Left cardiac atrium (tissue), 4 donors: ENCODE measurements at places on chromosomes 2 and 18. TPM values are rescaled to one million over a fixed set of nuclear protein-coding genes. Genes with fewer than 3 reads are reported as not detected.
A peak's percentile ranks its signal among the peaks of the same experiment; 100 is the strongest.

DNA sequence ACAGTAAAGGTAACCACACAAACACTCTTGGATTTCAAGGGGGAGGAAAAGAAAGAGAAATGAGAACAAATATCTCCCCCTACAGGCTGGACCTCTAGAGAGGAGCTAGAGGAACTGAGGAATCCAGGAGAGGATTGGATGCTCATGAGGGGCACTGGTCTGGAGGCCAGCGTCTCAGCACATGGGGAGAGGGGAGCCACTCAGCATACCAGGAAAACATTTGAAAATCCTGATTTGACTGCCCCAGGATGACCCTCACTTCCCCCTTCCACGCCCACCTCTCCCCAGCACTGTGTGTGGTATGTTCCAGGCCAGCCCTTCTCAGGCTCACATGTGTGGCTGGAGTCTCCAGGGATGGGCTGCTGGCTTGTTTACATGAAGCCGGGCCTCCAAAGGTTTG, 396.8 kb upstream of the ID2 start:
- no peak for DNase-seq

DNA sequence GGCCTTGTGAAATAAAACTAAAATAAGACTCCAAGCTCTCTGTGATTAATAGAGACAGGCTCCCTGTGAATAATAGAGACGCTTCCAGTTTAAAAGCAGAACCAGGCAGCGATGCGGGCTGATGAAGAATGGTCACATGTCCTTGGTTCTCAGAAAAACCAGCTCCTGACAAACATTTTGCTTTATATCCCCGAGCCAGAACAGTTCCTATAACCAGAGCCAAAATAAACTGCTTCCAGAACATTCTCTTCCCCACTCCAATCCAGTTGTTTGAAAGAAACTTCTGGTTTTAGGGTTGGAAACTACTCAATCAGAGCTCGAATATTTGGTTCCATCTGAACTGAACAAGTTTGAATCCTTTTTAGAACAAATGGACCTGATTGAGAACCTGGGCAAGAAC, 213.7 kb downstream of the TSN start:
- DNase-seq, result peak; percentile 51

DNA sequence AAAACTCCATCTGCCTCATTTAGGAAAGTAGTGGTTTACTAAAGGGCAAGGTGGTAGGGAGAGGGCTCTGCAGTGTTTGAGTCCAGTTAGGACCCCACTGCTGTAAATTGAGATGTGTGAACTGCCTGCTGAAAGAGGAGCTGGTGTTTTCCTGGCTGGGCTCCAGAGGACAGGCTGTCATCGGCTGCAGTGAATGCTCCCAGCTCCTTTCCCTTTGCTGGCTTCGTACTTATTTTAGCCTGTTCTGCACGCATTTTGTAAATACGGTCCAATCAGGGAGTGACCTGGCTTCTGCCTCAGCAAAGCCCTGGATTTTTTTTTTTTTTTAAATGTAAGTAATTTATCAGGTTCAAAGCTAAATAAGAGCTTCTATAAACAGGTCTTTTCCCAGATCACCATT, 37.5 kb downstream of the SLC4A3 start:
- peak; percentile 72 for DNase-seq

DNA sequence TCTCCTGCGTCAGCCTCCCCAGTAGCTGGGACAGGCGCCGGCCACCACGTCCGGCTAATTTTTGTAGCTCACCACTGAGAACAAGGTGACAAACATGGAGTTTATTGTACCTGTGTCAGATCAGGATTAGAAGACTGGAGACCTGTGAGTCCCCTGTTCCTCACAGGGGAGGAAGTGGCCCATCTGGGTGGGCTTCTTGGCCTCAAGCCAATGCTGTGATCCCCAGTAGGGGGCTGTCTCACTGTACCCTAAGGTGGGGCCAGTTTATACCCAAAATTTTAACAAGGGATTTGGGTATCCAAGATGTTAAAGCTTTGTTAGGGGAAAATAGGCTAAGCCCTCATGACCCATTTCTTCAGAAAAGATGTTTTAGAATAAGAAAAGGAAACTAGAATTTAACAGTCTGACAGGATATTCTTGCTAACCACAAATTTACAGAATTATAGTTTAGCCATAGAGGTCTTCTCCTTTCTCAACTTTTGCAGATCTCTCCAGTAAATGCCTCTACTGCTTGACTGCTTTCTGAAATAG, 16.3 kb downstream of the PCBP1 start:
- DNase-seq, result no peak

DNA sequence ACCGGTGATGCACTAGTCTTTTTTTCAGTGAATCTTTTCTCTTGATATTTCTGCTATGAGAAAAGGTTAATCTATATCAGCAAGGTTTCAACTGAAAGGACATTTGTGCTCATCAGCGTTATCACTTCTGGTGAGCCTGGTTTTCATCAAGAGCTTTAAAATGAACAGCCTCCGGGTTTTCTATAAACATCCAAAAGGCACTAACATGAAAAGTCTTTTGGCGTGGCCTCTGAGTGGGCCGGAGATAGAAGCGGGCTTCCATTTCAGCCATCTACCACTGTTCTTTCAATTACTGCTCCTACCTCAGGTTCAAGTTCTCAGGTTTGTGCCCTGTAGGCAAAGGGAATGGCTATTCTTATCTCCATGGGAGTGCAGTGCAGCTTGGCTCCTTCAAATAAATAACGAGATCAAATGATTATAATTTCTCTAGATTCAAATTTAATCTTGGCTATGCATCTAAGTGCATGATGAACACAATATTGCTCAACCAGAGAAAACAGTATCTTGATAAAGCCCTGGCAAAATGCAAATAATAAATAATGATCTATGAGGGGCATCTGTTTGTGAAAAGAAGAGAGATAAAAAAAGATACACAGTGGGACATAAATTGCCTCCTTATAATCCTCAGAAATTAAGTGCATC, 314.8 kb downstream of the CDH2 start:
- DNase-seq, result no peak

DNA sequence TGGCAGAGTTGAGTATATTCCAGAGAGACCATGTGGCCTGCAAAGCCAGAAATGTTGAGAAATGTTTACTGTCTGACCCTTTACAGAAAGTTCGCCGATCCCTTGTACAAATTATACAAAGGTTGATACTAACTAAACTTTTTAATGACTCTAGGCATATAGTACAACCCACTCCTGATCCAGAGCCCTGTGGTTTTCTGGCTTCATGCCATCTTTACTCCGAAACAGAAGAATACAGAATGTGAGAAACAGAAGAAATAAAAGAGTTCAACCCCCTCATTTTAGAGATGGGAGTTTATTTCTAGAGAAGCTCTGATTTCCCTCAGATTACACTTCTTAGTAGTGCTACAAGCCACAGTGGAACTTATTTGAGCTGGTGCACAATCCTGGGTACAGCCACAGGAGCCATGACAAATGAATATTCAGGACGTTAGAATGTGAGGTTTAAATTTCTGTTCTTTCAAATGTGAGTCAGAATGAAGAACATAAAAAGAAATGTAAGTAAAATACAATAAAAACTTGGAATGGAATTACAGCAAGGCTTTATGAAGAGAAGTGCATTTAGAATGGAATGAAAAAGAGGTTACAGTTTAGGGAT, 38.0 kb upstream of the SMCHD1 start:
- no peak for DNase-seq

DNA sequence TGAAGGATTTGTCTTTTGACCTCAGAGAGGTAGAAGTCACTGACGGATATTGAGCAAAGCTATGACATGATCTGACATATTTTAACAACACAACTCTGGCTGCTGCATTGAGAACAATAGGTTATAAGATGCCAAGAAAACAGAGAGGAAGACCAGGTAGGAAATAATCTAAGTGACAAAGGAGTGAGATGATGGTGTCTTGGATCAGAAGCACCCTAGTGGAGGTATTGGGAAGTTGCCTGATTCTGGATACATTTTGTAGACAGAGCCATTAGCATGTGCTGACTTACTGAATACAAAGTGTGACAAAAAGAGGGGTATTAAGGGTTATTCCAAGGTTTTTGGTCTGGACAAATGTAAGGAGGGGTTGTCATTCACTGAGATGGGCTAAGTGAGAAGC, 1438.1 kb downstream of the DPP10 start:
- DNase-seq, result no peak

DNA sequence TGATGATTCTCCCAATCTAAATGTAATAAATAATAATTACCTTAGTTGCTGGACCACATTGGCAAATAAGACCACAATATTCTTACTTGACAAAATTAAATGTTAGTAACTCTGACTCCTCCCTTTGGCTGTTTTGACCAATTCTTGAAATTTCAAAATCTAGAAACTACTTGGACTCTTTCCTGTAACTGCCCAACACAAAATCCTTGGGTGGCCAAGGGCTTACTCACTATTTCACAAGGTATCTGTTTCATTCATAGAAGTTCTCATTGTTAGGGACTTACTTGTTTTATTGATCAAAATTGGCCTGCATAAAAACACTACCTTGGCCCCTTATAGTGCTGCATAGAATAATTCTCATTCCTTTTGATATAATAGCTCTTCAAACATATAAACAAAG, 19.4 kb downstream of the CDH20 start:
- DNase-seq, result no peak

- DNase-seq, result no peak
These were observed 44.0 kb downstream of the SUMO1 start for GRCh38 chr2:202194418-202194817.

DNA sequence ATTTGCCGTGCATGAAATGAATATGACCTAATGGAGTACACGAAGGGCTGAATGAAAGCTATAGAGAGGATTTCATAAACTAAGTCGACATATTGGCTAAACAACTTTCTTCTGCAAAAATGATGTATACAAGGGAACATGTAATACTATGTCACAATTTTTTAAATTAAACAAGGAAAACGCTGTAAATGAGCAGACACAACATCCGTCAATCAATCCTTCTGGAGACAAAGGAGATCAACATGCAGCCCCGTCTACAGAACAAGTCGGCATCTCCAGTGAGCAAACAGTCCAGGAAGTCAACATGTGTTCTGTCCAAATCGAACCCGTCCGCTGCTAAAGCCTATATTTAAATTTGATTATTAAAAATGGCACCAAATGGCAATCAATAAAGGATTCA, 180.8 kb downstream of the TCF4 start:
- no peak for DNase-seq

DNA sequence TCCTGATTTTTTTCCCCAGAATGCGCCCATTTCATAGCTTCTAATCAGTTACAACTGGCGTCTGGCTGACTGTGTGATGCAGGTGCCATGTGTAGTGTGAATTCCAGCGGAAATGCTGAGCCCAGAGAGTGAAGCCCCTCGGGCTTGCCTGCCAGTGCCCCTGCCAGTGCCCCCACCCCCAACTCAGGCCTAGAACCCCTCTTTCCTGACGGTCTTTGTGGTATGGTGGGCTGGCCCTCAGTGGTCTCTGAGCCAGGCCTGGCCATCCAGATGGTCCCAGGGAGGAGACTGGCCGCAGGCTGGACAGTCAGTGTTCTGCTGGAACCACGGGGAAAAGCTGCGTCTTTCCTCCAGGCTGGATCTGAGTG, 3.1 kb downstream of the RAMP1 start:
- DNase-seq, result no peak

DNA sequence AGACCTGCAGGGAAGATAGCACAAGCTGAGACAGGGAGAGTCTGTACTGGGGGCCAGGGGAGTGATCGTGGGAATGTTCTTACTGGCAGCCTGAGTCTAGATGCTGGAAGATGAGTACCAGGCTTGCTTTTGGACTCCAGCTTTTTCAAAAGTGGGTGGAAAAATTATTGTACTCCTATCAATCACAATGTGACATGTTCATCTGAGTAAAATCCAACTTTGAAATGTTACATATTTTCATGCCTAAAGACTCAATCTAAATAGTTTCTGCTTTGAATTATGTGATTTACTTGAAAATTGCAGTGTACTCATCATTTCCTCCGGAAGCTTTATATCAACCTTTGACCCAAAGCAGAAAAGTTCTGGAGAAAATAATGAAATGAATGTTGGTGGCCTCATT, 49.7 kb upstream of the ST3GAL5 start:
- DNase-seq, result no peak

- no peak for DNase-seq
These were observed 56.1 kb downstream of the TEX51 start for GRCh38 chr2:126954831-126955230.

- DNase-seq, result no peak
These were observed 587.6 kb downstream of the DSC3 start for GRCh38 chr18:30454920-30455319.

- DNase-seq, result no peak
These were observed 275.3 kb upstream of the SLC14A2 start for GRCh38 chr18:45339810-45340550.

- DNase-seq, result no peak
These were observed 173.5 kb upstream of the CTAGE1 start for GRCh38 chr18:22591222-22591621.

DNA sequence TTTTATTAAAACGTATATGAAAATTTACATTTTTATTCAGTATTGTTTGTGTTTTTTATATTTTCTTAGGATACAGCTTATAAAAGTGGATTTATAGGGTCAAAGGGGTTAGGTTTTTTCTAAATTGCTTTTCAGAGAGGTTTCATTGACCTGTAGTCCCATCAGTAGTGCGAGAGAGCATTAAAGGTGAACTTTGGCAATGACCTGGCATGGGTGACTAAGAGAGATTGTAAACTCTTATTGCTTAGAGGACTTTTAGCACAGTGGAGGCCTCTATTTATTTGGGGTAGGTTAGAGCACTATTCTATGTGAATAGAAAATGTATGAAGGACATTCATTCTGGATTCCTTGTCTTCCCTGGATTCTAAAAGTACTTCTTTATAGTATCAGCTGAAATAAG, 16.0 kb upstream of the TNP1 start:
- no peak for DNase-seq

DNA sequence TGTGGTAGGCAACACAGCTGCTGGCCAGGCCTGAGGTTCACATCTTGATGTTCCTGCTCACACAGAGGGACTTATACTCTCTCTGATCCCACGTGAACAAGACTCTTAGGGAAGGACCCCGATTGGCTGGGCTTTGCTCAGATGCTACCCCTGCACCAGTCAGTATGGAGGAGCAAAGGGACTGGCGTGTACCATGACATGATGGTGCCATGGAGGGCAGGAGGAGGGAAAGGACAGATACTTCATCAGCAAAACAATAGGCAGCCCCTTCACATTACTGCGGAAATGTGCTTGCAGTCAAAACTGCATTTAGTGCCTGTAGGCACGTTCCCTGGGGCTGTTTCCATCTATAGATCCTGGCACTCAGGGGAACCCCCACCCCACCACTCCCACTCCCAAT, 42.7 kb downstream of the ZFP36L2 start:
- no peak for DNase-seq

Gene TNFAIP6
- 7.6 TPM for total RNA-seq

Gene SH3YL1
- total RNA-seq, result 14.0 TPM

Gene INHA
- total RNA-seq, result 16.2 TPM

Gene VWC2L
- not detected for total RNA-seq

Gene SIX3
- total RNA-seq, result not detected

Gene IGFBP5
- total RNA-seq, result 207 TPM

Gene ODC1
- total RNA-seq, result 40.5 TPM

Gene MTX2
- total RNA-seq, result 41.9 TPM

Gene AOX1
- total RNA-seq, result 27.0 TPM

Gene NT5DC4
- not detected for total RNA-seq

Gene KCNG3
- not detected for total RNA-seq
